ENCODE measurements at places on chromosomes 3 and 15. TPM values are rescaled to one million over a fixed set of nuclear protein-coding genes. Genes with fewer than 3 reads are reported as not detected.

DNA sequence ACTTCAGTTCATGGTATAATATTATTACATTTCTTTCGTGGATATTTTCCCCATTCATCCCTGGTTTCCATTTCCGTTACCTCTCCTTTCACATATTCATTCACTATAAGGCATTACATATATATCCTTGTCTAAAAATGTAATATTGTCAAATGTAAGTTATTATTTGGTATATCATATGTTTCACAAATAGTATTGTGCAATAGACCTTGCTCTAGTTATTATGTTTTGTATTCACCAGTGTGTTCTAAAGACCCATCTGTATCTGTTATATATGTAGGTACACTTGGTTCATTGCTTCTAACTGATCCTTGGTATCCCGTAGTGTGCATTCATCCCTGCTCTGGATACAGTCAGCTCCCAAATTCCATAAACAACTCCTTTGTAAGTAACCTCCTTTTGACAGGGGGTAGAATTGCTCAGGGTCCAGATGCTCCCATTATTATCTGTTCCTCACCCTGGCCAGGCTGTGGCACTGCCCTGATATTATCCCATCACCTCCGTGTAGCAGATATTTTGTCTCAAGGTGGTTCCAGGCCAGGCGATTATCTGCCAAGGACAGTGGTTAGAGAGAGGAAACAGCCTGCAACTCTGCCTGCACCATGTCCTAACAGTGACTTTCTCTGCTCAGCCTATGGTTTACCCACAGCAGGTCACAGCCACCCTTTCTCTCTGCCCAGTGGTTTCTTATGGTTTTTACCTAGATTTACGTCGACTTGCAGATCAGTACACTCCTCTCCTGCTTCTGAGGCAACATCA lies 29.2 kb downstream of the PAQR9 start:
- no peaks in the 10 kb centered on the region for H3K4me1 ChIP-seq
- no peaks in the 10 kb centered on the region for H3K36me3 ChIP-seq
- no peak for DNase-seq
- H3K27me3 ChIP-seq, result no peaks in the 10 kb centered on the region
- no peak overlapping the region for H3K4me3 ChIP-seq

- H3K27ac ChIP-seq, result no peak overlapping the region
- no peaks in the 10 kb centered on the region for H3K4me1 ChIP-seq
- peaks cover 26% of the 10 kb centered on the region for H3K36me3 ChIP-seq
- no peak overlapping the region for H3K4me3 ChIP-seq
- no peaks in the 10 kb centered on the region for H3K27me3 ChIP-seq
Measured at GRCh38 chr3:114067804-114068203, 11.3 kb downstream of the QTRT2 start.

- DNase-seq, result no peak
- no peaks in the 10 kb centered on the region for H3K27me3 ChIP-seq
- H3K27ac ChIP-seq, result no peak overlapping the region
Measured at GRCh38 chr3:16670191-16670590, 65.0 kb upstream of the DAZL start.

- H3K27ac ChIP-seq, result no peak overlapping the region
- no peak for DNase-seq
- H3K27me3 ChIP-seq, result no peaks in the 10 kb centered on the region
- no peaks in the 10 kb centered on the region for H3K36me3 ChIP-seq
- H3K4me3 ChIP-seq, result no peak overlapping the region
Measured at GRCh38 chr3:71087143-71088018, 496.1 kb downstream of the FOXP1 start.

- H3K27ac ChIP-seq, result no peak overlapping the region
- no peak overlapping the region for H3K4me3 ChIP-seq
- no peak for DNase-seq
- H3K36me3 ChIP-seq, result peaks cover 1% of the 10 kb centered on the region
Measured at GRCh38 chr15:67788986-67789385, 36.3 kb upstream of the SKOR1 start.

DNA sequence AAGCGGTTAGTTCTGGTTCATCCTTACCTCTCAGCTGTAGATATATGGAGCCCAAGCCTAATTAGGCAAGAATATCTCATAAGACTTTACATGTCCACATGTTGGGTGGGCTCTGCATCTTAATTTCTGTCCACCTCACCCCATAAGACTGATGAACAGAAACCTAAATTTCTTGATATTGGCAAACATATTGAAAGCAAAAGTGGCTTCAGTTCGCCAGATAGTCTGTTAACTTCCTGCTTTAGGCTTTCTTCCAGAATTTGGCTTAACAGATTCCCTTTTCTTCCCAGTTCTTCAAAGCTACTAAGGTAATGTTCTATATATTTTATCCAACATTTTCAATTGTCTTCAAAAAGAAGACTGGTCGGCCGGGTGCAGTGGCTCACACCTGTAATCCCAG lies 19.7 kb downstream of the GABPB1 start:
- no peaks in the 10 kb centered on the region for H3K27me3 ChIP-seq
- no peak overlapping the region for H3K27ac ChIP-seq
- no peak for DNase-seq
- no peaks in the 10 kb centered on the region for H3K36me3 ChIP-seq

DNA sequence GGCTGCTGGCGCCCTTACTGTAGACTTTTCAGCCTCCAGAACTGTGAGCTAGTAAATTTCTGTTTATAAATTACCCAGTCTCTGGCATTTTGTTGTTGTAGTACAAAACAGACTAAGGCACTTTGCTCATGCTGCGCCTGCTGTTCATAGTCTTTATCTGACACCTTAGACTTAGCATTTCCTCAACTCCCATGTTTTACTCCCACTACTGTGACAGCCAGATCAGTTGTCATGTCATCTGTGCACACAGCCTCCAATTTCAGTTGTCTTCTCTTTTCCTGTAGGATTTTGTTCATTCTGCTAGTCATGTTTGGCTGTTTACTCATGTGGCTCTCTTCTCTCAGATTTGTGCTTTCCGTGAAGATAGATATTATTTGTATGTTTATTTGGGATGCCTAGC lies 62.0 kb downstream of the TCF12 start:
- peaks cover 29% of the 10 kb centered on the region for H3K4me1 ChIP-seq
- H3K4me3 ChIP-seq, result no peak overlapping the region
- no peak for DNase-seq
- H3K36me3 ChIP-seq, result no peaks in the 10 kb centered on the region
- H3K27me3 ChIP-seq, result no peaks in the 10 kb centered on the region

CP gene
- not detected for polyA plus RNA-seq
